ENCODE measurements at places on chromosomes 4 and X. TPM values are rescaled to one million over a fixed set of nuclear protein-coding genes. Genes with fewer than 3 reads are reported as not detected.
A peak's percentile ranks its signal among the peaks of the same experiment; 100 is the strongest.

RAB40A gene
- total RNA-seq: 0.58 TPM

HSPA4L gene
- total RNA-seq: 3.7 TPM

ADH5 gene
- total RNA-seq: 162 TPM

RNF175 gene
- not detected for total RNA-seq

RTL5 gene
- 3.0 TPM for total RNA-seq

DMP1 gene
- not detected for total RNA-seq

S100P gene
- 3.1 TPM for total RNA-seq

SLC6A8 gene
- 18.7 TPM for total RNA-seq

GRCh38 chr4:100828986-100829685 is 311.3 kb upstream of the EMCN start:
- no peak for DNase-seq
- no peak overlapping the region for H3K4me3 ChIP-seq
- no peaks in the 10 kb centered on the region for H3K4me1 ChIP-seq
- no peaks in the 10 kb centered on the region for H3K36me3 ChIP-seq

DNA sequence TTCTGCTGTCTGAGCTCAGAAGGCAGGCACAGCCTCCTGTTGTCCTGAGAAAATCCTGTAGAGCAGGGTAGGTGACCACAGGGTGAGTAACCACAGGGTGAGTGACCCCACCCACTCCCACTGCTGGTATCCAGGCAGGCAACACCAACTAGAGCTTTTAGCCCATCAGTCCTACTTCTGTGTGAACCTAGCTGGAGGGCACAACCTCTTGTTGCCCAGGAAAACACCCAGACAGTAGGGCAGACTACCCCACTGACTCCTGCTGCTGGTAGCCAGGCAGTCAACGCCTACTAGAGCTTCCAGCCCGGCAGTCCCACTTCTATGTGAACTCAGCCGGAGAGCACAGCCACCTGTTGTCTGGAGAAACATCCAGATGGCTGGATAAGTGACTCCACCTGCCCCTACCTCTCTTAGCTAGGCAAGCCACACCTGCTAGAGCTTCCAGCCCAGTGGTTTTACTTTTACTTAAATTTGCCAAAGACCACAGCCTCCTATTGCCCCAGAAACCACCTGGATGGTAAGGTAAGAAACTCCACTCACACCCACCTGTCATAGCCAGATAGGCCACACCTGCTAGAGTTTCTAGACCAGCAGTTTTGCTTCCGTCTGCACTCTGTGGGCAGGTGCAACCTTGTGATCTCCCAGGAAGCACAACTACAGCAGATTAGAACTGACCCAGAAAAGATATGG is 371.6 kb downstream of the INPP4B start:
- peak; percentile 51 for DNase-seq
- H3K36me3 ChIP-seq: no peaks in the 10 kb centered on the region
- H3K4me1 ChIP-seq: peaks cover 13% of the 10 kb centered on the region
- H3K4me3 ChIP-seq: no peak overlapping the region

- peaks cover 30% of the 10 kb centered on the region for H3K4me1 ChIP-seq
- no peak overlapping the region for H3K27ac ChIP-seq
- peak; percentile 7 for DNase-seq
- H3K36me3 ChIP-seq: no peaks in the 10 kb centered on the region
- H3K4me3 ChIP-seq: no peak overlapping the region
- H3K27me3 ChIP-seq: peaks cover 4% of the 10 kb centered on the region
Measured at GRCh38 chr4:183352546-183352945, 30.3 kb upstream of the CLDN24 start.

GRCh38 chr4:28518561-28519165 is 1658.0 kb downstream of the STIM2 start:
- H3K4me1 ChIP-seq: no peaks in the 10 kb centered on the region
- no peak overlapping the region for H3K4me3 ChIP-seq
- DNase-seq: no peak

DNA sequence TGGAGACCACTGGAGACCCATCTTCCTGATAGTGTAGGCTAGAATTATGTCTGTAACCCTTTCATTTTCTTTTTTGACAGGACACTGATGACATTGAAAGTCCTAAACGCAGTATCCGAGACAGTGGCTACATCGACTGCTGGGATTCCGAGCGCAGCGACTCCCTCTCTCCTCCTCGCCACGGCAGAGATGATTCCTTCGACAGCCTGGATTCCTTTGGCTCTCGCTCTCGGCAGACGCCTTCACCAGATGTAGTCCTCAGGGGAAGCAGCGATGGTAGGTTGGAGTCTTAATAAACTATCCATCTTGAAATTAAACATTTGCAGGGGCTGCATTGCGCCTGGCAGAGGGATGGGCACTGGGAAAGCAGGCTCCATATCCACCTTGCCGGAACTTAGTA is 75.4 kb downstream of the LIMCH1 start:
- H3K27me3 ChIP-seq: no peaks in the 10 kb centered on the region
- no peak overlapping the region for H3K27ac ChIP-seq
- peak; percentile 34 for DNase-seq
- H3K36me3 ChIP-seq: no peaks in the 10 kb centered on the region
- H3K4me3 ChIP-seq: no peak overlapping the region

DNA sequence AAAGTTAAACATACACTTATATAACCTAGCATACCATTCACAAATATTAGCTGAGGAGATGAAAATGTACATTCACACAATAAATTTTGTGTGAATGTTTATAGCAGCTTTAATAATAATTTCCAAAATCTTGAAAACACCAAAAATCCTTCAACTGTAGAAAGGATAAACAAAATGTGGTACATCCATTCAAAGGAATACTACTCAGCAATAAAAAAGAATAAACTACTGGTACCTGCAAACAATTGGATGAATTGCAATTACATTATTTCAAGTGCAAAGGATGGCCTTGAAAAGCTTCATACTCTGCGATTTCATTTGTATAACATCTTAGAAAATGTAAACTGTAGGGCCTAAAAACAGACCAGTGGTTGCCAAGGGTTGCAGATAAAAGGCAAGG is 11.7 kb upstream of the RPS6KA6 start:
- H3K36me3 ChIP-seq: no peaks in the 10 kb centered on the region
- H3K4me1 ChIP-seq: no peaks in the 10 kb centered on the region
- no peak overlapping the region for H3K27ac ChIP-seq
- DNase-seq: no peak

- peaks cover 21% of the 10 kb centered on the region for H3K4me1 ChIP-seq
- no peaks in the 10 kb centered on the region for H3K27me3 ChIP-seq
- H3K36me3 ChIP-seq: peaks cover 3% of the 10 kb centered on the region
Measured at GRCh38 chrX:24694825-24695224, 1.1 kb downstream of the POLA1 start.

DNA sequence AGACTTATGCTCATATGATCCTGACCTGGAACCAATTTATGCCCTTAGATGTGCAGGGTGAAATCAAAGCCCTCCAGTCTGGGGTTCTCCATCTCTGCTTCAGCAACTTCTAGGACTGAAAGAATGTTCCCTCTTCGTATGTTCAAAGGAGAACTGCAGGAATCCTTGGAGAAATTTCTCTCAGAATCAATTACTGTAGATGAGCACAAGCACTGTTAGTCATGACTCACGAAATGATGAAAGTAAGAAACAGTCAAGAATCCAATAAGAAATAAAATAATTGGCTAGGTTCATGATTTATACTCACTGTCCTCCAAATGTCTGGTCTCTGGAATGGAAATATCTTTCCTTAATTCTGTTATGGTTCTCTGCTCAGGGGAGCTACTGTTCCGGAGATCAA is 348.2 kb downstream of the PDGFC start:
- H3K4me3 ChIP-seq: no peak overlapping the region
- H3K27me3 ChIP-seq: no peaks in the 10 kb centered on the region
- no peak for DNase-seq
- H3K36me3 ChIP-seq: no peaks in the 10 kb centered on the region
- no peaks in the 10 kb centered on the region for H3K4me1 ChIP-seq
- no peak overlapping the region for H3K27ac ChIP-seq

GRCh38 chr4:46967631-46968030 is 25.8 kb downstream of the GABRA4 start:
- no peak overlapping the region for H3K27ac ChIP-seq
- H3K36me3 ChIP-seq: no peaks in the 10 kb centered on the region
- no peak overlapping the region for H3K4me3 ChIP-seq

GRCh38 chr4:100360211-100360610 is 157.6 kb downstream of the EMCN start:
- H3K4me3 ChIP-seq: no peak overlapping the region
- no peaks in the 10 kb centered on the region for H3K4me1 ChIP-seq
- no peak overlapping the region for H3K27ac ChIP-seq
- H3K36me3 ChIP-seq: no peaks in the 10 kb centered on the region
- H3K27me3 ChIP-seq: no peaks in the 10 kb centered on the region
- no peak for DNase-seq

- no peak overlapping the region for H3K4me3 ChIP-seq
- peaks cover 48% of the 10 kb centered on the region for H3K4me1 ChIP-seq
- H3K27ac ChIP-seq: peak overlapping the region; percentile 70
- no peak for DNase-seq
- H3K27me3 ChIP-seq: no peaks in the 10 kb centered on the region
- no peaks in the 10 kb centered on the region for H3K36me3 ChIP-seq
Measured at GRCh38 chr4:128385683-128386304, 98.2 kb upstream of the PGRMC2 start.

DNA sequence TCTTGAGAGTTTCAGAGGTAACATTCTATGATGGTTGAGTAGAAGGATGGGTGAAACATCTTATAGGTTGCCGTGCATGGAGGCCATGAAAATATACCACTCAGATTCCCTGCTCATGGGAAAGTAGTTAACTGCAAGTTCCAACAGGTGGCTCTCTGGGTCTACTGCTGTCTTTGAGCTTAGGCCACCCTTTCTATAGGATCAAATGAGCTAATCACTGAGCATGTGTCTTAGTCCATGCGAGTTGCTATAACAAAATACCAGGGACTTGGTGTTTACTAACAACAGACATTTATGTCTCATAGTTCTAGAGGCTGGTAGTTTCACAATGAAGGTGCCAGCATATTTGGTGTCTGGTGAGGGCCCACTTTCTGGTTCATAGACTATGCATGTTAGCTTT is 144.8 kb upstream of the UNC5C start:
- no peak overlapping the region for H3K4me3 ChIP-seq
- no peaks in the 10 kb centered on the region for H3K4me1 ChIP-seq
- DNase-seq: no peak
- H3K27ac ChIP-seq: no peak overlapping the region
- no peaks in the 10 kb centered on the region for H3K27me3 ChIP-seq
- no peaks in the 10 kb centered on the region for H3K36me3 ChIP-seq

GRCh38 chr4:37471971-37472370 is 214.2 kb downstream of the RELL1 start:
- no peaks in the 10 kb centered on the region for H3K27me3 ChIP-seq
- DNase-seq: peak; percentile 73
- peaks cover 4% of the 10 kb centered on the region for H3K4me1 ChIP-seq
- peak overlapping the region; percentile 81 for H3K27ac ChIP-seq

GRCh38 chrX:140918398-140919038 is 83.9 kb upstream of the SPANXB1 start:
- H3K4me3 ChIP-seq: no peak overlapping the region
- H3K36me3 ChIP-seq: no peaks in the 10 kb centered on the region
- H3K27ac ChIP-seq: no peak overlapping the region
- H3K27me3 ChIP-seq: no peaks in the 10 kb centered on the region
- no peaks in the 10 kb centered on the region for H3K4me1 ChIP-seq

- H3K27ac ChIP-seq: no peak overlapping the region
- H3K36me3 ChIP-seq: no peaks in the 10 kb centered on the region
- no peak overlapping the region for H3K4me3 ChIP-seq
- DNase-seq: no peak
- no peaks in the 10 kb centered on the region for H3K4me1 ChIP-seq
Measured at GRCh38 chr4:61511716-61512488, 311.8 kb downstream of the ADGRL3 start.

- no peak for DNase-seq
Measured at GRCh38 chr4:19224820-19225219, 1026.9 kb upstream of the SLIT2 start.

DNA sequence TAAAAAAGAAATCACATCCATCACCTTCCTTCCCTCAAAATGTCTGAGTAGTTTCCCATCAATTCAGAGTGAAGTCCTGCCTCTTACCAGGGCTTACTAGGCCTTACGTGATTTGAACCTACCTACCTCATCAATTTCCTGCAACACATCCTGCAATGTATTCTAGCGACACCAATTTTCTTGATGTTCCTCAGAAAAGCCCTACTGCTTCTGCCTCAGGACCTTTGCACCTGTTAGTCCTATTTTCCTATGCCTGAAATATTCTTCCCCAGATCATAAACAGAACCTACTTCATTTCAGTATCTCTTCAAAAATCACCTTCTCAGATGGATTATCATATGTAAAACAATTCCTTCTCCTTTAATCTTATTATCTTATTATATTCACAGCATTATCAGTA is 52.8 kb downstream of the ZAR1 start:
- no peaks in the 10 kb centered on the region for H3K4me1 ChIP-seq
- no peak overlapping the region for H3K4me3 ChIP-seq
- peaks cover 89% of the 10 kb centered on the region for H3K36me3 ChIP-seq
- no peaks in the 10 kb centered on the region for H3K27me3 ChIP-seq
- DNase-seq: no peak
- H3K27ac ChIP-seq: no peak overlapping the region

DNA sequence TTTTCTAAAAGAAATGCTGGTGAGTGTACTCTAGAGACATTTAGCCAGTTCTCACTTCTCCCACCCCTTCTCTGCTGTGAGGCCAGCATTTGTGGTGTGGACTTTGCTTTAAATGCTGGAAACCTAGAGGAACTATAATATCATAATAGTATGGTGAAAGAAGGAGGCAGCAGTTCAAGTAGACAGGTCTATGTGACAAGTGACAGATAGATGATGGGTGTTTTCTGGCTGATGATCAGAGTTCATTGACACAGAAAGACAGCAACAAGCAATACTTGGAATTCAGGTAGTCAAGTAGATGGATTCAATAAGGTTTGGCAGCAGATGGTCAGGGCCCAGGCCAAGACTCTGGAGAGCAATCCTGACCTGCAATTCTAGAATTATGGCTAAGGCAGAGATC is 317.5 kb downstream of the PCDH7 start:
- no peak overlapping the region for H3K27ac ChIP-seq
- no peaks in the 10 kb centered on the region for H3K4me1 ChIP-seq
- no peaks in the 10 kb centered on the region for H3K27me3 ChIP-seq
- H3K36me3 ChIP-seq: no peaks in the 10 kb centered on the region
- DNase-seq: no peak

DNA sequence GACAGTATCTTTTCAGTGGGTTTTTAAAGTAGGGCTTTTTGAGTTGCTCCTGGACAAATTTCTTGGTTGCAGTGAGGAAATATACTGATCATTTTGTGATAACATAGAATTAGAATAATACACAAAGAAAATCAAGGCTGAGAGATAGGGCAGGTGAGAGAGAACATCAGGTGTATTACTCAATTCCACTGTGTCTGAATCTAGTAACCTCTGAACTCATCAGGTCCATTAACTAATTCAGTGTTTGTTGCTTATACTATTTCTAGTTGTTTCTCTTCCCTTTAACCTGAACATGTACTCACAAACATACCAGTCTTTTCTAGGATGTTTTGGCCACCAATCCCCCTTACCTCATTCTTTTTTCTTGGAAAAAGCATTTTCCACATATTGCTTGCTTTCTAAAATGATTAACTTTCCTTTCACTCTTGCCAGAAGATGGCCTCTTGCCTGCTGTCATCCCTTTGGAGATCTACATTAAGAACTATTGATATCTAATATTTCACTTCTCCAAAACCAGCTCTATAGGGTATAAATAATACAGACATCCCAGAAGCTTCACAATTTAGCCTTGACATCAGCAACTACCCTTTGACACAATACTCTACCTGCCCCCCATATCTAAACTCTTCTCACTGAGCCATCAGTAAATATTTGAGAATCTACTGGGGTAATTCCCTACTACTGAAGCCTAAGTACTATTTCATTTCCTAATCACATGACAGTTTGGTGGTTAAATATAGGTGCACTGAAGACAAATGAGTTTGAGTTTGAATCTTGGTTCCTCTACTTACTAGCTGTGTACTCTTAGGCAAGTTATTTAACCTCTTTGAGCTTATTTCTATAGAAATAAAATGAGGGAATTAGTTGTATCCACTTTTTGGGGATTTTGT is 470.8 kb upstream of the IGFBP7 start:
- no peak overlapping the region for H3K27ac ChIP-seq
- no peak for DNase-seq
- H3K36me3 ChIP-seq: no peaks in the 10 kb centered on the region
- no peaks in the 10 kb centered on the region for H3K27me3 ChIP-seq
- no peaks in the 10 kb centered on the region for H3K4me1 ChIP-seq

Measured in stomach (tissue), 19 donors.